ENCODE measurements at places on chromosomes 5 and 9.
A peak's percentile ranks its signal among the peaks of the same experiment; 100 is the strongest.

- no peak for DNase-seq
Observed at GRCh38 chr5:149823375-149823774, 93.3 kb downstream of the PPARGC1B start.

DNA sequence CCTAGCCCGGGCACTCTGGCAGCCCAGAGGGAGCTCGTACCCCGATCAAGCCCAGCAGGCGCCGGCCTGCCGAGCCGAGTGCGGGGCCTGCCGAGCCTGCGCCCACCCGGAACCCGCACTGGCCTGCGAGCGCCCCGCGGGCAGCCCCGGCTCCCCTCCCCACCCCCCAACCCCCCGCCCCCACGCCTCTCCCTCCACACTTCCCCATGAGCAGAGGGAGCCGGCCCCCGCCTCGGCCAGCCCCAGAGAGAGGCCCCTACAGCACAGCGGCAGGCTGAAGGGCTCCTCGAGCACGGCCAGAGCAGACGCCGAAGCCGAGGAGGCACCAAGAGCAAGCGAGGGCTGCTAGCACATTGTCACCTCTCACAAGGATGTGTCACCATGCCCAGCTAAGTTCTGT is 36.2 kb upstream of the CCDC180 start:
- DNase-seq = no peak

GRCh38 chr9:88872192-88872946 is 118.9 kb upstream of the S1PR3 start:
- DNase-seq = no peak

DNA sequence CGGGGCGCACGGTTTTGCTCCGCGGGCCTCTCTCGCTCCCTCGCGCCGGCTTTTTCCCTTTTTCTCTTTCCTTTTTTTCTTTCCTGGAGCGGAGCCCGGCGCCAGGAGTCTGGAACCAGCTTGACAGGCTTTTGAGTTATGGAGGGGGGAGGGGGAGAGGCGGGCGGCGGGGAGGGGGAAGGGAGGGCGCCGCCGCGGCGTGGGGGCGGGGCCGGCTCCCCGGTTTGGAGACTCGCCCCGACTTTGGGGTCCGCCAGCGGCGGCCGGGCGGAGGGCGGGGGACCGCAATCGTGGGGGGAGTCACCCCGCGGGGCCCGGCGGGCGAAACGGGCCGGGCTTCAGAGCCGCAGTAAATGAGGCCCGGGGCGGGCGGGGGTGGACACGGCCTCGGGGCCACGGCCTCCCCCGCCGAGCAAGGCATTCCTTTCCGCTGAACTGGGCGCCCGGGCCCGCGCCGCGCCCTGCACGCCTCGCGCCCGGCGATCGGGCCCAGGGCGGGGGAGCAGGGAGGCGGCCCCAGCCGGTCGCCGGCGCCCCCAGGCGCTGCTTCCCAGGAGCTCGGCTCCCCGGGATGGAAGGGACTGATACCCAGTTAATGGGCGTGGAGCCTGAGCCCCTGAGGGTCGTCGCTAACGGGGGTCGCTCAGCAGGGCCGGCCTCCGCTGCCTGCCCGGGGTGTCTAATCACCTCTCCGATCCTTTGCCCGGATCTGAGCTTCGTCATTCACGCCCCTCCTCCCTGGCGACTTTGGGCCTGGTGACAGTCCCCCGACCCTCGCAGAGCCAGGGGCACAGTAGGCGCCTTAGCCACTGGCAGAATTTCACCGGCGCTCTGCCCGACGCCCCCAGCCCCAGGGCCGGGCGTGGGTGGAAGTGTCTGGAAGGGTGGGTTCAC is 138.1 kb downstream of the C9orf50 start:
- peak; percentile 20 for DNase-seq

GRCh38 chr9:21317956-21318923 is 13.1 kb upstream of the IFNA5 start:
- DNase-seq = no peak

DNA sequence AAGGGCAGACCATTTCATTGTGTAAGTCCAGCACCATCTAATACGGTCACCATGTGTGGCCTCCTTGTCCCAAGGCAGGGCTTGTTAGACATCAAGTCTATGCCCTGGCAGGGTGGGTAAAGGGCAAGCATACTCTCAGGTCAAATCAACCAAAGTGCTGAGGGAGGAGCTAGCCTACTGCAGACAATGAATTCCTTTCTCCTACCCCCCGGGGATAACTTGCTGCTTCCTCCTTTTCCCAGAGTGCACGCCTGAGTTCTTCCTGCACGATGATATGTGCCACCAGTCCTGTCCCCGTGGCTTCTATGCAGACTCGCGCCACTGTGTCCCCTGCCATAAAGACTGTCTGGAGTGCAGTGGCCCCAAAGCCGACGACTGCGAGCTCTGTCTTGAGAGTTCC is 71.4 kb downstream of the RFK start:
- DNase-seq = no peak

DNA sequence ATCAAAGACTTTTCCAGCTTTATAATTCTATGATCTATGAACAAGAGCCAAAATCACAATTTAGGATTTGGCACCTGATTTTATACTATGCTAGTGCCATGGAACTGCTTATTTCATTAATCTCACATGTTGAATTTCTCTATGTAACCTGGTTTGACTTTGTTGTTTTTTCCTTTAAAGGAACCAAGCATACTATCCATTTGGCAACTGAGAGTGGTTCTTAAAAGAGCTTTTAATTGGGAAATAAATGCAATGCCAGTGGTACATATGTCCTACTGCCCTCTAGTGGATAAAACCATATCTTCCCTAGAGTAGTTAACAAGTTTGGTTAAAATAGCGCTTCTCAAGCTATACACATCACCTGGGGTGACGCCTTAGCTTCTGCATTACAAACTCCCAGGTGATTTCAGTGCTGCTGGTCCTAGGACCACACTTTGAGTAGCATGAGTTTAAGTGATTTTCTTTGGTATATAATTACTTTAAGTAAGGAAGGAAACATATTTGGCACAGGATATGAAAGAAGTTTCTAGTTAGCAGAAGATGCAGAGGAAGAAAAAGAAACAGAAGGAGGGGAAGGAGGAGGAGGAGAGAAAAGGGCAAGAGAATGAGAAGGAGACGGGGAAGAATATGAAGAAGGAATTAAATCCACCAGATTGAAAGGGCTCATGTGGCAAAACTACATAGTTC is 56.8 kb downstream of the FGF10 start:
- no peak for DNase-seq

DNA sequence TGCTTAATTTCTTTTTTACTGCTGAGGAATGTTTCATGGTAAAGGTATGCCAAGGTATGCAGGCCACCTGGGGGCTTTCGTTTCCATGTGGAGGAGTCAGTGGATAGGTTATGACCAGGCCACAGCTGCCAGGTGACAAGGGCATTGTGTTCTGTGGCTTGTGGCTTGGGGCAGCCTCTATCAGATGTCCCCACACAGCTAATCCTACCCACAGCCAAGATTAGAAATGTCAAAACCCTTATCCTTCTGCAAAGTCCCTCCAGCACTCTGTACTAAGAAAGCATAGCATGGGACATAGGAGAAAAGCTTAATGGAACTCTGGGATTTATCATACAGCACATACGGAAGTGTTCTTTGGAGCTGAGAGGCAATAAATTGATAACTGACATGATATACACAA is 171.2 kb upstream of the S1PR3 start:
- no peak for DNase-seq

GRCh38 chr5:39191216-39191615 is 28.1 kb downstream of the FYB1 start:
- peak; percentile 21 for DNase-seq

- DNase-seq = no peak
Observed at GRCh38 chr9:104747245-104747564, 278 bp upstream of the NIPSNAP3A start.

- no peak for DNase-seq
Observed at GRCh38 chr5:169474226-169474625, 109.3 kb upstream of the SPDL1 start.

DNA sequence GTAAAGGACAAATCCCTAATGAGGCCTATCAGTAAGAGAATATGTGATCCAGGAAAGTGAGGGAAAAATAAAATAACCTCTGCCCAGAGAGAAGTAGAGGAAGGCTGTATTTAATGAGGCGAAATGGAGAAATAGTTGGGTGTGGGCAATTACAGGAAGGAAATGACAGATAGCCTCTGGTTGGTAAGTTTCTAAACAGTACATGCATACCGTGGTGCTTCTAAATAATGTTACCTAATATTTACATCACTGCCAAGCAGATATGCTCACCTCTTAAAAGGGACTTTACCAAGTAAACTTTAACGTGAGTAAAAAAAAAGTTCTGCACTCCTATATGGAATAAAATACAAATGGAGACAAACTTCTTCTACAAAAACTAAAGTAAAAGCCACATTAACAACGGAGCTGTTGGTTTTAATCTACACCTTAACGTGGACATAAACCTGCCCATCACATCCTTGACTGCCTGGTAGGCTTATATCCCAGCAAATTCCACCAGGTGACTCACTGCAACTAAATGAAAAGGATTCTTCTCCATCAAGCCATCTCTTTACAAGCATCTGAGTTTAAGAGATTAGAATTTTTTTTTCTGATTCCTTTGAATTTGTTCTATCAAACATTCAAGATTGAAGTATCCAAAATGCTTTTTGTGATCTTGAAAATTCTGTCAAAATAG is 12.4 kb downstream of the NFIL3 start:
- DNase-seq = no peak

GRCh38 chr9:21402386-21403251 is 6.3 kb upstream of the IFNA8 start:
- no peak for DNase-seq

DNA sequence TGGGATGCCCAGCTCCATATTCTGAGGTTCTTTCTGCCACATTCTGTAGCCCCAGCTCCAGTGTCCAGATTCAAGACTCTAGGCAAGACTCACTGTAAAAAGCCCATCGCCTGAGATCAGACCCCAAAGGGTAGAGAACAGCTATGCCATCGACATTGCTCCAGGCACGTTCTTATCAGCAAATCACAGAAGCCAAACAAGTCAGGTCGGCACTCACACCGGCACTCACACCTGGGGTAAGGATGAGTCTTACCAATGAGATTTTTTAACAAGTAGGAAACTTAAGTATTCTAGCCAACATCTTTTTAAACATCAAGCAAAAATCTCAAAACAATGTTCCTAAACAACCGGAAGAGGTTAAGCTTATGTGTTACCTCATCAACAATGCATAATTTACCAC is 2.4 kb downstream of the CDKN2AIPNL start:
- no peak for DNase-seq

DNA sequence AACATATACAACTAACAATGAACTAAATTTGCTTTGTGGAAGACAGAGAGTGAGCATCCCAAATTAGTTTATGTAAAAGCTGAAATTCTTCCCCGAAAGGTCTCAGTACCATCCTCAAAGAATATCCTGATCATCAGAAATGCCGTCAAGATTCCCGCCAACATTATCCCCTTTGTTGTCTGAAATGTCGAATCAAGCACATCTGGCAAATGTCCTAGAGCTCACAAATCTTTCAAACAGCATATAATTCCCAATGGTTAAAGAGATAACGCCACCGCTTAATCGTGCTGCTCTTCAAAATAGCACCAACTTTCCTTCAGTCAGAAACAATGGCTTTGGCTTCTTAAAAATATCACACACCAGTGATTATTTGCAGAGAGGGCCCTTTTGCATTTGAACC is 23.8 kb downstream of the MORN5 start:
- DNase-seq = no peak

GRCh38 chr5:7589800-7590199 is 193.9 kb downstream of the ADCY2 start:
- no peak for DNase-seq

- DNase-seq = no peak
Observed at GRCh38 chr5:94028001-94028400, 286.6 kb upstream of the POU5F2 start.

- DNase-seq = no peak
Observed at GRCh38 chr5:33527696-33528095, 86.9 kb downstream of the TARS1 start.

DNA sequence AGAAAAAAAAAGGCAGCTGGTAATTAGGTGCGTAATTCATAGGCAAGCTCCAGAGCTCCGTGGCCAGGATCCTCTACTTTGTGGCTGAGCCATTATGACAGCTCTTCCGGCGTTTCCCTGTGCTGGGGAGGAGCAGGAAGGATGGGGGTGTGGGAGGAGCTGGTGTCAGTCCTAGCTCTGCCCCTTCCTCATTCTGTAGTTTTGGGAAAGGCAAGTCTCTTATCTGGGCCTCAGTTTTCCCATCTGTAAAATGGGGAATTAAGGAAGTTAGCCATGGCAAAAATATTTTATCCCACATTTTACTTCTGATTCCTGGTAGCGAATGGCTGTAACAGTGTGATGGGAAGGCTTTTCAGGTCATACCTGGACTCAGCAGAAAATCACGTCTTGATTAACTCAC is 81.1 kb downstream of the SEC61B start:
- DNase-seq = no peak

- no peak for DNase-seq
Observed at GRCh38 chr5:35626108-35626507, 8.4 kb downstream of the SPEF2 start.

DNA sequence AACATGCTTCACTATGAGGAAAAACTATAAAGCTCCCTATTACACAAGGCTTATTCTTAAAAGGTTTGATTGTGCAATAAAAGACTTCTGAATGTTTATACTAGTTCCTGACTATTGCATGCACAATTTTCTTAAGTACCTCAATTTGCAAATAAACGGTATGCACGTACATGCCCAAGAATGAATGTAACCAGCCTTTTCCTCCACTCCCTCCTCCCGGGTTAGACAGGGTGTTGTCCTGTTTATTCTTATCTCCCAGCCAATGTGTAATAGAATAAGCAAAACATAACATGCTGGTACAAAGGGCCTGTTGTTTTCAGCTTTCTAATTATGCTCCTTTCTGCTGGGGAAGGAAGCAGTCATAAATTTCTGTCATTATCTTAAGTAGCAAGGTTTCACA is 79.1 kb downstream of the AOPEP start:
- no peak for DNase-seq

GRCh38 chr5:61182449-61182848 is 20.2 kb upstream of the SMIM15 start:
- peak; percentile 27 for DNase-seq
